ENCODE measurements at places on chromosomes 13 and 19. TPM values are rescaled to one million over a fixed set of nuclear protein-coding genes. Genes with fewer than 3 reads are reported as not detected.

Gene GIPR
- total RNA-seq: not detected

Gene FNDC3A
- total RNA-seq: 63.9 TPM

Gene ZNF729
- not detected for total RNA-seq

Gene ZNF135
- 0.97 TPM for total RNA-seq

Gene C19orf18
- 0.25 TPM for total RNA-seq

Gene SH2D3A
- total RNA-seq: 0.32 TPM

Gene CRLF1
- under 0.01 TPM for total RNA-seq

Gene KLK12
- total RNA-seq: not detected

Gene SRRM5
- not detected for total RNA-seq

Gene CEACAM3
- total RNA-seq: not detected

Gene AMER2
- not detected for total RNA-seq

Gene DEDD2
- 20.5 TPM for total RNA-seq

Gene SIGLEC6
- total RNA-seq: not detected

Gene IFNL1
- not detected for total RNA-seq

Gene RFPL4AL1
- total RNA-seq: not detected
